ENCODE measurements at places on chromosomes 7 and 10. TPM values are rescaled to one million over a fixed set of nuclear protein-coding genes. Genes with fewer than 3 reads are reported as not detected.

GRCh38 chr7:87517136-87517815 is 41.8 kb upstream of the ABCB4 start:
- DNase-seq = no peak
- H3K27me3 ChIP-seq = no peaks in the 10 kb centered on the region
- H3K36me3 ChIP-seq = no peaks in the 10 kb centered on the region

Gene GPR15LG
- total RNA-seq = not detected

Gene HTR5A
- total RNA-seq = not detected

DNA sequence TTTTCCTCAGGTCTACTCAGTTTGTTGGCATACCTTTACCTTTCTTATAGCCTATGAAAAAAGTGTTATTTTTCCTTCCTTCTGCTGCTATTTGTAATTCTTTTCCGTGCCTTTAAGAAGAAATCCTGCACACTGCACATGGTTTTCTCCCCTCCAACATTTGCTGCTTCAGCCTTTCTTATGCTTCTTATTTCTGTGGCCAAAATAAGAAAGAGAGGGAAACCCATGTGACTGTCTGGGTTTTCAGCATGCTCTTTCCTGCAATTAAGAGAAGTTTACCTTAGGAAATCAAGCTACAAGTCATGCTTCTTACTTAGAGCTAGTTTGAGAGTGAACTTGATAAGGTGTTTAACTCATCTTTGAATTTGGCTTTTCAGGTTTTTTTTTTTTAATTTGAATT is 11.0 kb downstream of the TBC1D12 start:
- H3K4me1 ChIP-seq = peaks cover 41% of the 10 kb centered on the region
- H3K27me3 ChIP-seq = no peaks in the 10 kb centered on the region
- no peak overlapping the region for H3K27ac ChIP-seq
- DNase-seq = no peak

DNA sequence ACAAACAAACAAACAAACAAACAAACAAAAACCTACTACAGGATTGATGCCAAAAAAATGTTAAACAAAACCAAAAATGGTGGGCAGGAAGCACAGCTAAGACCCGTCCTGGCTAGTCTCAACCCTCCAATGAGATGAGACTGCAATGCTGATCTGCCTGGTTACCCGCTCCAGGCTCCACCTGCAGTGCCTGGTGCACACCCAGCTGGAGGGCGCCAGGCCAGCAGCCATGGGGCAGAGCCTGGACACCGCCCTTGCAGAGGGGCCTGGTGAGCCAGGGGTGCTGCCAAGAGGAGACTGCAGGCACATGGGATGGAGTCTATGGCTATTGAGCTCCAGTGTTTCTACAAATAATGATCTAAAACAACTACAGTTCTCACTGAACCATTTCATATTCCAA is 107.0 kb downstream of the LARP4B start:
- H3K27me3 ChIP-seq = no peaks in the 10 kb centered on the region
- H3K36me3 ChIP-seq = peaks cover 53% of the 10 kb centered on the region
- H3K4me3 ChIP-seq = no peak overlapping the region
- no peaks in the 10 kb centered on the region for H3K4me1 ChIP-seq
- H3K27ac ChIP-seq = no peak overlapping the region
